CD4-positive, alpha-beta T cell (primary cell): ENCODE measurements at places on chromosomes 11 and 22.

- H3K27ac ChIP-seq = no peak overlapping the region
- H3K27me3 ChIP-seq = no peaks in the 10 kb centered on the region
- H3K4me1 ChIP-seq = peaks cover 68% of the 10 kb centered on the region
- no peak for DNase-seq
- H3K36me3 ChIP-seq = peaks cover 42% of the 10 kb centered on the region
These were observed 3.1 kb downstream of the ARHGAP1 start for GRCh38 chr11:46697303-46697702.

DNA sequence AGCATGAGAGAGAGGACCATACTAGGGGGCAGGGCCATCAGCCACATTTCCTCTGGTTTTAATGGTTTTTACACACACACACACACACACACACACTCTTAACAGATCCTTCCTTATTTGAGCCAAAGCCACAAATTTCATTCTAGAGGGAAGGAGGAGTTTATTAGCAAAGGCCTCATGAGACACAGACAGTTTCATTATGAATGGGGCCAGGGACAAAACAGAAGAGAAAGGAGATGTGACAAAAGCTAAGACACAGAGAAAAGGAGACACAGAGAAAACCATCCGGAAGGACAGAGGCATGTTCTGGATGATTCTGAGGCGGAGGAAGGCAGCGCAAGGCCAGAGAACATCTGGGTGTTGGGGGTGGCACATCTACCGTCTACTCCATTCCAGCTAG is 32.2 kb upstream of the ARFGAP3 start:
- no peak for DNase-seq
- peaks cover 30% of the 10 kb centered on the region for H3K4me1 ChIP-seq
- no peak overlapping the region for H3K27ac ChIP-seq
- H3K4me3 ChIP-seq = no peak overlapping the region
- H3K27me3 ChIP-seq = no peaks in the 10 kb centered on the region

- H3K4me1 ChIP-seq = peaks cover 21% of the 10 kb centered on the region
- peak; percentile 4 for DNase-seq
- no peaks in the 10 kb centered on the region for H3K27me3 ChIP-seq
These were observed 84.0 kb upstream of the CTSC start for GRCh38 chr11:88421530-88421929.

- no peak overlapping the region for H3K4me3 ChIP-seq
- H3K36me3 ChIP-seq = peaks cover 74% of the 10 kb centered on the region
- H3K27me3 ChIP-seq = no peaks in the 10 kb centered on the region
These were observed 19.2 kb downstream of the SELENOO start for GRCh38 chr22:50219800-50220602.

- H3K4me3 ChIP-seq = no peak overlapping the region
- no peak overlapping the region for H3K27ac ChIP-seq
- H3K36me3 ChIP-seq = no peaks in the 10 kb centered on the region
These were observed 2.8 kb downstream of the NHERF4 start for GRCh38 chr11:119188067-119188466.

- H3K27ac ChIP-seq = no peak overlapping the region
- H3K4me1 ChIP-seq = no peaks in the 10 kb centered on the region
- H3K36me3 ChIP-seq = no peaks in the 10 kb centered on the region
These were observed 98.6 kb downstream of the KIF18A start for GRCh38 chr11:28009388-28009787.

DNA sequence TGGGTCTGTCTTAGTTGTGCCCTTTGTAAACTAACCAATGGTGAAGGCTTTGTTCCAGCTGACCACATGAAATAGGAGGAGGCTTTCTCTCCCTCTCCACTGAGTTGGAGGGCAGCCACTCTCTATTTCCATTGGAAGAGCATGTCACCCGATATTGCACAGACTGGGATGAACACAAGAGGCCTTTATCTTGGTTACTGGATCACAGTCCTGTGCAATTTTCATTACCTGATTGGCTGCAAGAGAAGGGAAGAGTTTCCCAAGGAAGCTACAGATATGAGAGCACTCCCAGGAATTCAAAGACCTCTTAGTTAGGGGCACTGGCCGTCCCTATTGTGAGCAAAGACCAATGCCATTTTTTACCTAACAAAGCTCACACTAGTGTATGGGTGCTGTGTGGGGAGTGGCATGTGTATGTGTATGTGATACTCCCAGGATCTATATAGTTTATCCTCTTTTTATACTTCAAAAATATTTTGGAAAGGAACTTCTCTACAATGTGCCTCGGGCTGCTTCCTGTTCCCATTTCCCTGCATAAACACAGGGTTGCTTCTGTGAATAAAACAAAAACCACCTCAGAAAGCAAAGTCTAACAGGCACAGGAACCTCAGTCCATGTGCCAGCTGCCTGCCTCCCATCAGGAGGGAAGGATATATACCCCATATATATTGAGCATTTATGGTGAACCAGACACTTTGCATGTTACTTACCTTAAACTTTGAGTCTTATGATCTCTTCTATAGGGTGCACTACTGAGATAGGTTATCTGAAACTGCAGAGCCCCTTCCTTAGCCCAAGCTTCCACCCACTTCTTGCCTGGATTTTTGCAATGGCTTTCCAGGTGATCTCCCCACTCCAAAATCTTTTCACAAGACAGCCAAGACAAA is 126.5 kb downstream of the RASSF10 start:
- H3K36me3 ChIP-seq = no peaks in the 10 kb centered on the region
- H3K4me3 ChIP-seq = no peak overlapping the region
- H3K4me1 ChIP-seq = no peaks in the 10 kb centered on the region
- H3K27ac ChIP-seq = no peak overlapping the region

DNA sequence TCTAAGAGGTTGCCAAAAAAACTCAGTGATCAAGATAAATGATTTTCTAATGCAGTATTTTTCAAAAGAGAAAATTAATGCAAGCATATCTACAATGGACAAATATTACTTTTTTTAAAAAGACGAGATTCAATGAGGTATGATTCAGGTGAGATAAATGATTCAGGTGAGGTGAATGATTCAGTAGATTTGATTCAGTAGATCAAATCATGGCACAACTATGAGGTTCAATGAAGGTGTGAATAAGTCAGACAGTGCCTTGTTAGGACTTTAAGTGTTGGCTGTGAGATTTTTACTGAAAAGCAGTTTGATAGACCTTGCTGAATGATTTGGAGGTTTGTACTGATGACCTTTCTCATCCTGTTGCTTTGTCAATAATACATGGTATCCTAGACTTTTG is 742.2 kb downstream of the NELL1 start:
- no peaks in the 10 kb centered on the region for H3K36me3 ChIP-seq
- no peak overlapping the region for H3K4me3 ChIP-seq
- no peak overlapping the region for H3K27ac ChIP-seq

DNA sequence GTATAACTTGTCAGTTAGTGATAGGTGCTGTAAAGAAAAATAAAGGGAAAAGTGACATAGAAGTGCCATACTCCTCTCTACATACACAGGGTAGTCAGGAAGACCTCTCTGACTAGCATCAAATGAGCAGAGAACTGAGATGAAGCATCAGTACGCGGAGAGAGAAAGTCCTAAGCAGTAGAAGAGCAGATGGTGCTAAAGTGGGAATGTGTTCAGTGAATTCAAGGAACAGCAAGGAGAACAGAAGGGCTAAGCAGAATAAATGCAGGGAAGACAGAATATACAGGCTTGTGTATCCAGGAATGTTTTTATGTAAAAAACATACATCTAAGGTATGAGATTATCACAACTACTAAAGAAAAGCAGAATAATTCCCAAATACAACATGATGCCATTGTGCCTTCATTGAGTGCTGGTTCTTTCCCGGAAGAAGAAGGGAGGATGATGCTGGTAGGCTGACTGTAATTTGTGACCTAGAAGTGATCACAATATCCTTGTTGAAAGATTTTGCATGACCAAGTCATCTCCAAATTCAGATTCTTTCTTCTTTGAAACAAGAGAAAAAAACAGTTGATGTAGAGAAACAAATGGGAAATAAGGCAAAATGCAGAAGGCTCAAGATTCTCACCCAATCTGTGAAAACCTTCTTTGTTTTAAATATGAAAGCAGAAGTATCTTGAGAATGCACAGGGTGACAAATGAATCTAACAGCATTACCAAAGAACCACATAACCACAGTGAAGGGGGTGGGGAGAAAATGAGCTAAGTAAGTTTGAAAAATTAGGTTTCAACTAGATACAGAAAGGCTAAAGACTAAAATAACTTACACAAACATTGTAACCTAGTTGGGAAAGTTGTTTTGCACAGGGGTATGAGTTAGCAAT is 20.5 kb downstream of the MRE11 start:
- no peak for DNase-seq
- H3K4me1 ChIP-seq = no peaks in the 10 kb centered on the region
- peaks cover 41% of the 10 kb centered on the region for H3K36me3 ChIP-seq

GRCh38 chr11:14418801-14419417 is 59.9 kb upstream of the RRAS2 start:
- DNase-seq = no peak
- H3K4me3 ChIP-seq = no peak overlapping the region
- H3K27me3 ChIP-seq = no peaks in the 10 kb centered on the region
- H3K36me3 ChIP-seq = no peaks in the 10 kb centered on the region
- H3K4me1 ChIP-seq = peaks cover 18% of the 10 kb centered on the region
